ENCODE measurements at places on chromosomes 6 and 20. TPM values are rescaled to one million over a fixed set of nuclear protein-coding genes. Genes with fewer than 3 reads are reported as not detected.
A peak's percentile ranks its signal among the peaks of the same experiment; 100 is the strongest.

The APCDD1L gene
- not detected for polyA plus RNA-seq

The KCNK16 gene
- not detected for polyA plus RNA-seq

The RNF182 gene
- not detected for polyA plus RNA-seq

The ZKSCAN3 gene
- 2.1 TPM for polyA plus RNA-seq

The GPX6 gene
- not detected for polyA plus RNA-seq

The CGAS gene
- 0.46 TPM for polyA plus RNA-seq

The SUMO4 gene
- 0.06 TPM for polyA plus RNA-seq

The HLA-DRA gene
- 49.7 TPM for polyA plus RNA-seq

The RUNX2 gene
- polyA plus RNA-seq = 1.6 TPM

The LAMP5 gene
- polyA plus RNA-seq = not detected

The SAMD3 gene
- polyA plus RNA-seq = 0.12 TPM

The MDFI gene
- polyA plus RNA-seq = 4.4 TPM

The POM121L2 gene
- polyA plus RNA-seq = not detected

The PRRT1 gene
- polyA plus RNA-seq = 1.1 TPM

The GABRR1 gene
- 0.01 TPM for polyA plus RNA-seq

The IL17A gene
- not detected for polyA plus RNA-seq

The TXLNB gene
- 35.0 TPM for polyA plus RNA-seq

The ZBTB9 gene
- 1.2 TPM for polyA plus RNA-seq

- DNase-seq = no peak
Measured at GRCh38 chr6:116530436-116530835, 15.0 kb downstream of the TRAPPC3L start.

DNA sequence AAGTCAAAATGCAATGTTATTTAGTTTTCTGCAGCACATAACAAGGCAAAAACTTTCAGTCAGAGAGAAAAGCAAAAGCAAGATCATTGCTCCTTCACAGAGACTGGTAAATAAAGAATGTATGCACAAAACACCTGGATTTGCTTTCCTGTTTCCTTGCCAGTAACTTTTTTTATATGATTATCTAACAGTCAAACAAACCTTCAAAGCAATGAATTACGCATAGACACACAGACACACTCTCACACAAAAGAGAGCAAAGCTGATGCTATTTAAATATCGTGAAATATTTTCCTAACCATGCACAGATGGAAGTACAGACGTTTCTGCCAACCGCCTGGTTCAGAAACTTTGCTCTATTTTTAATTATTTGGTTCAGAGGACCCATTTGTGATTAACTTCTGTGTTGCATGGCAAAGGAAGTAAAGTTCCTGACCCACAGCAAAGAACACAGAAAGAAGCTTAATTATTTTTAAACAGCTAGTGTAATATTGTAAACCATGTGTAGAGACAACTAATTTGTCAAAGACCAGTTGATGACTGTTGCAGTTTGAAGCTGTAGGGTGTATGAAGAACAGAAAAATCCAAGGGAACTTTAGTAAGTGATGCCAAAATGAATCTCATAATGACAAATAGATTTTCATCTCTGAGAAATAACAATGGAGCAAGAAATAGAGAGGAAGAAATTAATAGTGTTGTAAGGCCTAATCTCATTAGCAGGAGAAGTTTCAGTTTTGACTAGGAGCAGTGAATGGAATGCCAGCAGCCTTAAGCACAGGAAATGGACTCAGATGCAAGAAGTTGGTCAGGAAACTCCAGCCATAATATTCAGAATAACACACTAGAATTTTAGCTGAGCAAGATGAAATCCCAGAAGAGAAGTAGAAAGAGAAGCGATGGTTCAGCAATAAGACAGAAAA lies 24.1 kb downstream of the ATXN1 start:
- no peak for DNase-seq

GRCh38 chr6:168374051-168374502 lies 54.5 kb upstream of the DACT2 start:
- DNase-seq = no peak

- DNase-seq = peak; percentile 18
Measured at GRCh38 chr6:13708736-13709135, 2.9 kb downstream of the RANBP9 start.

DNA sequence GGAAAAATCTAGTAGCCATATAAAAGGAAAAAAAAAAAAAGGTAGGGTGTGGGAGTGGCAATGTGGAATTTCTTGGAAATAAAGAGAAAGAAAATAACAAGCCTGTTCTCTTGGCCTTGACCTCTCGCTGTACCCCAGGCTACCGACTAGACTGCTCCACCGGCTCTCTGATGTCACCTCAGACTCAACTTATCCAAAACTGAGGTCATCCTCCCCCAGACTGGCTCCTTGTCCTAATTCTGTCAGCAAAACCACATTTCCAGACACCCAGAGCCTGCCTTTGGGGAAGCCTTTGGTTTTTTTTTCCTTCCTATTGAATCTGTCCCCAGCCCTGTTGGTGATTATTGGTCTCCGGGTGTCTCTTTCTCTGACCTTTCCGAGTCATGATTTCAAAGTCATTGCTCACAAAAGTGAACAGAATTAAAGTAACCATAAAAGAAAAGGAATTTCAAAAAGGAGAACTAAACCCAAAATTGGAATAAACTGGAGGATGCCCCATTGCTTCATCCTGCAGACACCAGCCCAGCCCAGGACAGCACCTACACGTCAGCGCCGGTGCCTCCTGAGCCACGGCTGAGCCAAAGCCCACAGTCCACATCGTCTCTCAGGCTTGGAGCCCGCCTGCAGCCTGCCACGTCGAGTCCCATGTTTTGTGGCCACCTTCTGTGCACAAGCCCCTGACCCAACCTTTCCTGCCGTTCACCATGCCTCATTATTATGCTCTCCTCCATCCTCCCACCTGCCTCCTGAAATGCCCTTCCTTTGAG lies 170.7 kb downstream of the MYLK4 start:
- DNase-seq = peak; percentile 48

DNA sequence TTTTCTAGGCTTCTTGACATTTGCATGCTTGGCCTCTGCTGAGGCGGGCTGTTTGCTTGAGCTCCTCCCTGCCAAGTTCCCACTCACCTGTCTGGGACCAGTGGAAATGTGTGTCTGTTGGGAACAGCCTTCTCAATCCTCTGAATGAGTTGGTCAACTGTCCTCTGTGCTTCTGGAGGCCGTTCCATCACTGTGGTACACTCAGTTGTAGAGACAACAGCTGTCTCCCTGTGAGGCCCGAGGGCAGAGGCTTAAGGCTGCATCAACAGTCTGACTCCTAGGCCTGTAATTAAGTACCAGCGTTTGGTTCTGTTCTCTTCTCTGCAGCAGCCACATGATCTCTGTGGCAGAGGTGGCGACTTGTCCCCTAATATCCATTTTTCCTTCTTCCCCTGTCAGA lies 110.9 kb downstream of the CDC5L start:
- DNase-seq = no peak

GRCh38 chr20:5557123-5557522 lies 193.1 kb upstream of the SHLD1 start:
- DNase-seq = peak; percentile 23

GRCh38 chr6:45595010-45595851 lies 217.5 kb upstream of the SUPT3H start:
- no peak for DNase-seq

GRCh38 chr20:61816606-61817460 lies 248.8 kb downstream of the TAF4 start:
- no peak for DNase-seq

DNA sequence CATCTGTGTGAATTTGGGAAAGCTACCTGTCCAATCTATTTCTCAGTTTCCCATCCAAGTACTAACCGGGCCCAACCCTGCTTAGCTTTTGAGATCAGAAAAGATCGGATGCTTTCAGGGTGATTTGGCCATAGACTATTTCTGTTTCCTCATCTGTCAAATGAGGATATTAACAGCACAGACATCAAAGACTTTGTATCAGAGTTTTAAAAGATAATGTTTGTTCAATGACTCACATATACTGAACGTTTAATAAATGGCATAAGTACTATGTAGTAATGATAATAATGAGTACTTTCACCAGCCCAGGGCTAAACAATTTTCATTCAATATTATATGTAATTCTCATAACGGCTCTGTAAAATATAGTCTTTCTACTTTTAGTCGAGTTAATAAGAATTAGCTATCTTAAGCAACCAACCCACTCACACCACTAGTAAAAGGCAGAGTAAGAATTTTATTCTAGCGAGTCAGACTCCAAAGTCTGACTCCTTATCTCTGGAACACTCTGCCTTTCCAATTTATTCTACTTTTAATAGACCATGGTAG lies 216.5 kb downstream of the ARHGAP18 start:
- no peak for DNase-seq

GRCh38 chr6:1224514-1224913 lies 87.4 kb upstream of the FOXQ1 start:
- no peak for DNase-seq

- DNase-seq = peak; percentile 90
Measured at GRCh38 chr20:37192137-37192854, 12.9 kb upstream of the MROH8 start.

DNA sequence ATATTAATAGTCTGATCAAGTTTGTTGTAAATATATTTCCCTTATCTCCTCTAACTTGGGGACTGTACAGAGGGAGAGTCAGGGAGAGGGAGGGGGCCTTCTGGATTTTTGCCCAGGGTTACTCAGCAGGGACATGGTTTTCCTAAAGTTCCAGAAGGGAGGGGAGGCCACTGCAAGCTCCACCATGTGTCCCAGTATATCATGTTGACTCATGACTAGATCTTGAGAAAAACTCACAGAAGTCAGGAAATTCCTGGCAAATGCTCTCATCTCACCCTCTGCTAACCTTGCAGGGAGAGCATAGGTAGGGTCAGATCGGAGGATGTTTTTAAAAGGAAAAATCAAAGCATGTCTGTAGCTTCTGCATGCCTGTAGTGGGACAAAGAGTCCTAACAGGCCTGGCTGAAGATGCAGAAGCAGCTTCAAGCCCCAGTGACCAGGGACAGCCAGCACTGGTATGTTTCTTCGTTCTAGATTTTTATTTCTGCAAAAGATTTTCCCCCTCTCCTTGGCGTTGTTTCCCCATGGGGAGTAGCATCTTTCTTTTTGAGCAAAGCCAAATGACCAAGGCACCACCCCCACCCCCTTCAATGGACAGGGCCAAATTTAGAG lies 272.9 kb upstream of the SUPT3H start:
- no peak for DNase-seq

- DNase-seq = no peak
Measured at GRCh38 chr20:25013478-25014380, 21.2 kb upstream of the APMAP start.

DNA sequence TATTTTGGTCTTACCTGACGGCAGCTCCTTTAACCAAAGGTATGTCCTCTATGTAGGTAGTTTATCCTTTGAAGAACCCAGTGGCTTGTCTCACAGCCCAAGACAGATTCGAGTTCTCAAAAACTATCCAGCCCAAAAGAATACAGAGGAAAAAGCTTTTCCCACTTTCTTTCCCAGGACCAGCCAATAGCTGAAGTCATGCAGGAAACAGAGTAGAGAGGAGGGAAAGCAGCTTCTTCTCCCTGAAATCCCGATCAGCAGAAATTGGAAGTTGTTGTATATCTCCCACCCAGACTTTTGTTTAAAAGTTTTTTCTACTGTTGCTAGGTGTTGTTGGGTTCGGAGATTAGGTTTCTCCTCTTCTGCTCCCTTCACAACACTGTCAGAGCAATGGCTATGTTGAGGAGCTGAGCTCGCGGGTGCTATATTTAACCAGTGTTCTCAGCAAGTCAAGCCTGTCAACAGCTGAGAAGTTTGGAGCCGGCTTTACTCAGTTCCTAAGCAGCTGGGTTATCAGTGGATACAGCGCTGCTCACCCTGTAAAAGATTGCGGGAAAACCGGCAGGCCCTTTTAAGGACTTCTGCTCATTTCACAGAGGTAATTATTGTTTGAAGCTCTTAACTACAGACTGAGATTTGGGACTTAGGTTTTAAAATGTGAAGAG lies at the start of gene FILIP1:
Gene FILIP1, minus strand, starts transcription at position 401 of the 665 bp plus-strand sequence. CDS start 78,828 bp downstream, outside the sequence.
- DNase-seq = peak; percentile 86

GRCh38 chr6:147693181-147693580 lies 184.7 kb downstream of the SAMD5 start:
- DNase-seq = no peak

DNA sequence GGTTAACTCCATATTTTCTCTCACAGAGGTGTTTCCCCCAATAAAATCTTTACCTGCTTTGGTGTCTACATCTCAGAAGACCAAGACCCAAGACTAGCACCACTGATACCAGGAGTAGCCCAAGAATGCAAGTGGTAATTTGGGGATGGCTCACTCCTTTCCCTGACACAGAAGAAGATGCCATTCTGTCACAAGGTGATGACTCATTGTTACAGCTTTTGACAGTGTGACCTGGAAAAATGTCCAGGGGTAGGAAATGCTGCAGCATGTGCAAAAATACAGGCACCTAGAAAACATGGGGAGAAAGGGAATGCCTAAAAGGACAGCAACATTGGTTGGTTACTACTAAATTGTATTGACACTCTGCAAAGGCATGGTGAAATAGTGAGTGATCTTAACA lies 254.0 kb upstream of the GJE1 start:
- DNase-seq = no peak

DNA sequence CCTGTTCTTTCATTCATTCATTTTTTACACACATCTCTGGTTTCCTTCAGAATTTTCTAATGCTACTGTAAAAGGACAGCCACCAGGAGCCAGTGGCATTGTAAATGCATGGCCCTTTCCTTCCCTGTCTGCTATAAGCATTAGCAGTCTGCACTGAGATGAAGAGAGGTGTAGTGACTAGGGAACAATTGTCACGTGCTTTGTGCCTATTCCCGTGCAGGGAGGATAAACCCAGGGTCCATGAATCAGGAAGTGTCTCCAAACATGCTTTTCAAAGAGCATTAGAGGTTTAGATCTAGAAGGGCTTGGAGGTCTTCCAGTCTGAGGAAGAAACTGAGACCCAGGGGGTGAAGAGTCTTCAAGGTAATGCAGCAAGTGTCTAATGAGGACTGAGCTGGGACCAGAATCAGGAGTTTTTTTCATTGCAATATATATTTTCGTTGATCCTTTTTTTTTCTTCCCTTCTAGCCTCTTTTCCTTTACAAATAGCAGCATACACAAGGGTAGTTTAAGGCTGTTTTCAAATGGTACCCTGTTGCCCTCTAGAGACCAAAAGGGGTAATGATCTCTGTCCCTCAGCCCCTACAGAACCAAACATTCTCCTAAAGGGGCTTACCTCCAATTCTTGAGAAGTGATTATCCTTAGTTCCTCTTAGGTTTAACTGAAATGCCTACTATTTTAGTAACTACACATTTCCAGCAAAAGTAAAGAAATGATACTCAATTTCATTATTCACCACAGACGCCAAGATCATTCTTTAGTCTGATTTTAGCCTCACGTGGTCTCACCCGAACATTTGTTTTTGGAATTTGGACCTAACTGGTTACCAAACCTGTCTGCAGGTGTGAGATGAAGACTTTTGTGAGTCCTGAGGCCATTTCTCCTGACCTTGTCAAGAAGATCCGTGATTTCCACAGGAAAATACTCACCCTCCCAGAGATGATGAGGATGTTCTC lies 6.6 kb downstream of the TRIM15 start:
- no peak for DNase-seq

GRCh38 chr6:139888681-139889122 lies 514.3 kb upstream of the CITED2 start:
- DNase-seq = no peak

GRCh38 chr6:34093854-34094430 lies 51.9 kb downstream of the GRM4 start:
- DNase-seq = no peak

GRCh38 chr6:74942130-74942529 lies 263.7 kb downstream of the COL12A1 start:
- DNase-seq = no peak
